Mesendoderm (in vitro differentiated cells): ENCODE measurements at places on chromosomes 12 and 14.

DNA sequence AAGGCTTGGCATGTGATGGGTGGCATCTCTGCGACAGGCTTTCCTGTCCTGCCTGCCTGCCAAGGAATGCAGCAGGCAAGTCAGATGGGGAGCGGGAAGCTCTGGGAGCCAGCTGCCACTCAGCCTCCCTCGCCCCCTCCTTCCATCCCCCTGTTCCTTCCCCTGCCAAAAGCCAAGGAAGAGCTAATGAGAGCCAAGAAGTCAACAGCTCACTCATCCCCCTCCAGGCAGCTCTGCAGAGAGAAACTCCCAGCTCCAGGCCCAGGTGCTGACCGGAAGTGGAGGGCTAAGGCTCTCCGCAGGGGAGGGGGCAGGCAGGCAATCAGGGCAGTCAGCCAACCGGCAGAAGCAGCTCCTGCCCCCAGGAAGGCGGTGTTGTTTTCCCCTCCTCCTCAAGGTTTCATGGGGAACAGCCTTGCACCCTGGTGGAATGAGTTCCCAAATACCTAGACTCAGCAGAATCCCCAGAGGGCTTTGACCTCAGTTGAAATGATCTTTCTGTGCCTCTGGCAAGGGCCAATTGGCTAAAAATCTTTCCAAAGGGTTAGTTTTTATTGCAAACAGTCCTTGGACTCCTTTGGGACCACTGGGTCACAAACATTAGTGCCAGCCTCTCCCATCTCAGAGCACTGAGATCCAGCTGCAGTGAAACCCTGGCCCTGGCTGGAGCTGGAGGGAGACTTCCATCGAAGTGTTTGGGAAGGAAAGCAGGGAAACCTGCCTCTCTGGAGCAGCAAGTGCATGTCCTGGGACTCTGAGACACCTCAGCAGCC is 349.1 kb downstream of the DPF3 start:
- H3K4me1 ChIP-seq, result peaks cover 6% of the 10 kb centered on the region
- H3K27ac ChIP-seq, result no peak overlapping the region
- H3K4me3 ChIP-seq, result no peak overlapping the region
- DNase-seq, result peak; percentile 82

GRCh38 chr12:116881325-116881876 is at the start of gene HRK:
Gene HRK, minus strand, starts transcription at chr12:116881441. Its CDS starts 134 bp downstream, at chr12:116881307.
- peaks cover 30% of the 10 kb centered on the region for H3K27me3 ChIP-seq
- H3K36me3 ChIP-seq, result no peaks in the 10 kb centered on the region
- H3K4me3 ChIP-seq, result peak within 1 kb of the TSS; percentile 44

DNA sequence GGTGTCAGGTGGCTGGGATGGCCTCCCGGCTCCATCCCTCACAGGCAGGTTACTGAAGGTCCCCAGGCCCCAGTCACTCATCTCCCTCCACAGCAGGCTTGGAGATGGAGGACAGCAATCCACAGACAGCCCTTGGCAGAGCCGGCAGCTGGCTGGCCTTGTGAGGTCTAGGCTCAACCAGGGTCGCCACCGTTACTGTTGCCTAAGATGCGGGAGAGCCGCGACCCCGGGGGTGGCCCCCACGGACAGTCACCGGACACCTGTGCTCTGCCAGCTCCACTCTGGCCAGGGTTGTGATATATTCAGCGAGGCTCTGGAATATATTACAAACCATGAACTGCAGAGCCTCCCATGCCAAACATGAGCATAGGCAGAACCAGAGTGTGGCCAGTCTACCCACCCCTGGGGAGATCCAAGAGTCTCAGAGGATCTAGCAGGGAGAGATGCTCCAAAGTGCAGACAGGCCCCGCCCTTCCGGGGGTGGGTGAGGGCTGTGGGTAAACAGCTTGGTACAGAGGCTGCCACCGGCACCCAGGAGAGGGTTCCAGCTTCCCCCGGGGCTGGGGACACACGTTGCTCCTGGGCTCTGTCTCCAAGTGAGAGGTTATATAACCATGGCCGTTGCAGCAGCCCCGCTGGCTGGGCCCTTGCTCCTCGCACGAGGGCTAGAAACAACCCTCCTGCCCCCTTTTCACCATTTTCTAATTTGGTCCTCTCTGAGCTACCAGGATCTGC is 55.9 kb upstream of the DIO3 start:
- DNase-seq, result no peak
- H3K27ac ChIP-seq, result no peak overlapping the region
- no peak overlapping the region for H3K4me3 ChIP-seq

GRCh38 chr12:26028953-26029735 is 70.7 kb downstream of the RASSF8 start:
- peak; percentile 48 for DNase-seq
- H3K27me3 ChIP-seq, result no peaks in the 10 kb centered on the region
- no peak overlapping the region for H3K4me3 ChIP-seq
- no peak overlapping the region for H3K27ac ChIP-seq
- H3K4me1 ChIP-seq, result peaks cover 3% of the 10 kb centered on the region
- no peaks in the 10 kb centered on the region for H3K36me3 ChIP-seq

GRCh38 chr14:23877538-23878180 is 75.9 kb upstream of the DHRS4 start:
- no peak overlapping the region for H3K27ac ChIP-seq
- H3K4me1 ChIP-seq, result no peaks in the 10 kb centered on the region
- no peaks in the 10 kb centered on the region for H3K27me3 ChIP-seq
- DNase-seq, result no peak
- H3K4me3 ChIP-seq, result no peak overlapping the region

GRCh38 chr14:77760381-77761204 is at the start of gene SNW1:
Gene SNW1, minus strand, starts transcription at chr14:77761156. Its CDS starts 29 bp downstream, at chr14:77761127.
- H3K36me3 ChIP-seq, result no peaks in the 10 kb centered on the region
- peak; percentile 98 for DNase-seq
- H3K27me3 ChIP-seq, result no peaks in the 10 kb centered on the region
- H3K4me3 ChIP-seq, result peak within 1 kb of the TSS; percentile 95
- H3K27ac ChIP-seq, result peak within 1 kb of the TSS; percentile 78
- H3K4me1 ChIP-seq, result no peaks in the 10 kb centered on the region

GRCh38 chr12:15831315-15831978 is 42.3 kb upstream of the EPS8 start:
- no peak overlapping the region for H3K4me3 ChIP-seq
- no peak overlapping the region for H3K27ac ChIP-seq
- DNase-seq, result no peak
- no peaks in the 10 kb centered on the region for H3K27me3 ChIP-seq
- H3K36me3 ChIP-seq, result no peaks in the 10 kb centered on the region
- no peaks in the 10 kb centered on the region for H3K4me1 ChIP-seq

- peak; percentile 80 for DNase-seq
- no peaks in the 10 kb centered on the region for H3K36me3 ChIP-seq
- no peaks in the 10 kb centered on the region for H3K27me3 ChIP-seq
- peak overlapping the region; percentile 99 for H3K27ac ChIP-seq
Observed at GRCh38 chr12:64608901-64609535, 1.3 kb upstream of the RASSF3 start.

- H3K4me1 ChIP-seq, result no peaks in the 10 kb centered on the region
- H3K4me3 ChIP-seq, result no peak overlapping the region
- H3K27ac ChIP-seq, result no peak overlapping the region
- DNase-seq, result no peak
Observed at GRCh38 chr14:76742185-76742584, 19.1 kb upstream of the VASH1 start.

DNA sequence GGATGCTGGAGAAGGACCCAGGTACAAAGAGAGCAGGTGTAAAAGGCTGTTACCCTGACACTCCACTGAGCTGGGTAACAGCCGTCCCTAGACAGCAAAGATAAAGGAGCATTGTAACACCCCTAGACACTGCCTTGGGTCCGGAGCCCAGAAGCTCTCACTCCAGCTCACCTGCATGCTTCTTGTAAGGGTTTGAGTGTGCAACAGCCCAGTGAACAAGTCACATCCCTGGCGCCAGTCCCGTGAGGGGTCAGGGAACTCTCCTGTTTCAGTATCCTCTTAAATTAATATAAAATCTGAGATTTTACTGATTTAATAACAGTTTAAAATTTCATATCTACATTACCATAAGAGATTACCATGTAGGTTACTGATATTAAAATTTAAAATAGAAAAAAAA is 124.8 kb upstream of the LMO3 start:
- H3K27me3 ChIP-seq, result no peaks in the 10 kb centered on the region
- H3K4me3 ChIP-seq, result no peak overlapping the region
- DNase-seq, result no peak

DNA sequence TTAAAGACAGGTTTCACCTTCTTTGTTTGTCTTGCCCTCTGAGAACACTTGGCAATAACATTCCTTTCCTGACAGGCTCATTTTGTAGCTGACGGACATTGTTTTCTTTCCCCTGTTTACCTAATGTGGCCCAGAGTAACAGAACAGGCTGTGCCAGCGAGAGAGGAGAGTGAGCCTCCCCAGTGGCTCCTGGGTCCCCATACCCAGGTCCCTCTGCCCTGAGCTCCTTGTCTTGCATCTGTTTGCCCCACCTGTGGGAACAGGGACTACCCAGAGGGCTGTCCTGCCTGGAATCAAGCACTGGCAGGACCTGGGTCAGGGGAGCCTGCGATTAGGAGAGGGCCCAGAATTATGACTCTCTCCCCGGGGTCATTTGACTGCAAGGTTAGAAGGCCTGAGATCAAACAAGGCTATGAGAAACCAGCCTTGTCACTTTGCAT is 222.9 kb downstream of the ZFP36L1 start:
- no peak for DNase-seq
- H3K27ac ChIP-seq, result no peak overlapping the region
- no peaks in the 10 kb centered on the region for H3K27me3 ChIP-seq
- peaks cover 5% of the 10 kb centered on the region for H3K4me1 ChIP-seq

DNA sequence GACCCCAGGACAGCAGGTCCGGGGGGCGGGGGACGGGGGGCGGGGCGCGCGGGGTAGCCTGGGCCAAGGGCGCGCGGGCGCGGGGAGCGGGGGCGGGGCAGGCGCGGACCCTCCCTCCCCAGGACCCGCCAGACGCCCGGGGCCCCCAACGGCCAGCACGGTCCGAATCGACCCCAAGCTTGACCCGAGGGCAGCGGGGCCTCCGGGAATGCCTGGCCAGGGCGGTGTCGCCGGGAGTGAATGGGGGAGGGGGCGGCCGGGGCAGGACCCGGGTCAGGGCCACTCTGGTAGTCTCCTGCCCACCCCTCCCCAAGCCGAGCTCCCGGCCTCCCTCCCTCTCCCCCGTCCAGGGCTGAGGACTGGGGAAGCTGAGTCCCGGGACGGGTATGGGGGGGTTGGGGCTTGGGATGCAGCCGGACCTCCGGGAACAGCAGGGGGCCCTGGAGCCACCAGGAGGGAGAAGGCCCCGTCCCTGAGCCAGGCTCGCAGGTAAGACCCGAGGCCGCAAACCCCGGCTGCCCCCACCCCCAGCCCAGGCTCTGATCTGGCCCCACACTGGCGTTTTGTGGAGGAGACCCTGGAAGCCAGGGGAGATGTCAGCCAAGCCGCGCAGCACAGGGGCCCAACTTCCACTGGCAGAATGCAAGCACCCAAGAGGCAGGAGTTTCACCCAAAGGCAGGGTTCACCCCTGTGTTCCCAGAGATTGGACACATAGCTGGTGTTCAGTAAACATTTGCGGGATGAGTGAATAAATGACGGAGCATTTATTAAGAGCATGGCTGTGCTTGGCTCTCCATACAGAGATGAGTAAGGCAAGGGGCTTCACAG is 545 bp upstream of the GALNT9 start:
- no peak overlapping the region for H3K4me3 ChIP-seq
- peaks cover 3% of the 10 kb centered on the region for H3K4me1 ChIP-seq
- H3K36me3 ChIP-seq, result no peaks in the 10 kb centered on the region
- H3K27ac ChIP-seq, result no peak overlapping the region
- DNase-seq, result no peak

DNA sequence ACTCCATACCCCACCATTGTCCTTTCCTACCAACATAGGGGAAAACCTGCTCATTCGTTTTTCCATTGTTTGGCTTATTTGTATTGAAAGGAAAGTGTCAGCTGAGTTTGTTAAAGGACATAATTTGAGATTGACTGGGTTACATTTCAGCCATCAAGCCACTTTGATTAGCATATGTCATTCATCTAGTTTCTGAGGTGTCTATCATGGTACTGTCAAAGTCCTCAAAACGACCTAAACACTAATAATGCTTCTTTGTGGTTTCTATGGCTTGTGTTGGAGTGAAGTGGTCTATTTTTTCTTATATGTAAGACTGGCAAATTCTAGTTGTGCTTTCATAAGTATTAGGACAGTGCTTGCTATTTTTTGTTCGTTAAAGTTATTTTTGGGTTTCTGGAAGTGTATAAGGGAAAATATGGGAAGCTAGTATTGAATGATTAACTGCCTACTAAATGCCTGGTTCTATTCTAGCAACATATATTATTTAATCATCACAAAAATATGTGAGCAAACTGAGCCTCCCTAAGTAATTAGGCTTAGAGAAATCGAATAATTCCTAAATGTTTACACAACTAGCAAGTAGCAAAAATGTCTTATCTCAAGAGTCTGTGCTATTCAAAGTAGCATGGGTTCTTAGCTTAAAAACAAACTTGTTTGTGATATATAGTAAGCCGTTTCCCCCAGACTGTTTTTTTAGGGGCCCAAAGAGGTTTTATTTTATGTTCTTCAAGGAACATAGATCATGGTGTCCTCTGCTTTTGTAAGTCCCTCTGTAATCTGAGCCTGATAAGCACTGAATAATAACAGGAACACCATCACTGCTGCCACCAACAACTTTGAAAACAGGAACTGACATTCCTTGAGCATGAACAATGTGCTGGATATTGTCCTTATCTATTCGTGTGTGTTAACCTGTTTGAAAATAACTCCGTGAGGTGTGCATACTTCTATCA is 67.1 kb downstream of the DERA start:
- peak; percentile 77 for DNase-seq
- no peaks in the 10 kb centered on the region for H3K4me1 ChIP-seq
- no peak overlapping the region for H3K4me3 ChIP-seq
- no peaks in the 10 kb centered on the region for H3K27me3 ChIP-seq
- H3K27ac ChIP-seq, result no peak overlapping the region

DNA sequence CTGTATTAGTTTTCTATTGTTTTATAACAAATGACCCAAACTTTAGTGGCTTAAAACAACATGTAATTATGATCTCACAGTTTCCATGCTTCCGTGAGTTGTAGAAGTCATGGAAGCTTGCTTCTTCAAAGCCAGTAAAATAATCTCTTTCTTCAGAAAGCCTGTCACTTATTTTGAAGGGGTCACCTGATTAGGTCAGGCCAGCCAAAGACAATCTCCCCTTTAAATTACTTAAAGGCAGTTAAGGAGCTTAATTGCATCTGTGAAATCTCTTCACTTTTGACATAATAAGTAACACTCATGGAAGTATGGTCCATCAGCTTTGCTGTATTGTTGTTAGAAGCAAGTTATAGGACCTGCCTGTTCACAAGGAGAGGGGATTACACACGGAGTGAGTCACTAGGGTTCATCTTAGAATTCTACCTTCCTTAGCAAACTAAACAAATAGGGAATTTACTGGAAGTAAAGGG is 89.8 kb downstream of the FAR2 start:
- peaks cover 15% of the 10 kb centered on the region for H3K4me1 ChIP-seq
- no peaks in the 10 kb centered on the region for H3K36me3 ChIP-seq
- no peak for DNase-seq
- H3K27me3 ChIP-seq, result no peaks in the 10 kb centered on the region

- DNase-seq, result no peak
- H3K27ac ChIP-seq, result no peak overlapping the region
- no peak overlapping the region for H3K4me3 ChIP-seq
- no peaks in the 10 kb centered on the region for H3K36me3 ChIP-seq
Observed at GRCh38 chr12:54020591-54021405, 7.4 kb upstream of the HOXC6 start.

- no peaks in the 10 kb centered on the region for H3K27me3 ChIP-seq
- peak; percentile 79 for DNase-seq
- H3K4me3 ChIP-seq, result no peak overlapping the region
- H3K36me3 ChIP-seq, result peaks cover 2% of the 10 kb centered on the region
- H3K27ac ChIP-seq, result no peak overlapping the region
Observed at GRCh38 chr14:69107407-69108003, 45.4 kb downstream of the DCAF5 start.
